ENCODE measurements at places on chromosomes 3 and 15.

DNA sequence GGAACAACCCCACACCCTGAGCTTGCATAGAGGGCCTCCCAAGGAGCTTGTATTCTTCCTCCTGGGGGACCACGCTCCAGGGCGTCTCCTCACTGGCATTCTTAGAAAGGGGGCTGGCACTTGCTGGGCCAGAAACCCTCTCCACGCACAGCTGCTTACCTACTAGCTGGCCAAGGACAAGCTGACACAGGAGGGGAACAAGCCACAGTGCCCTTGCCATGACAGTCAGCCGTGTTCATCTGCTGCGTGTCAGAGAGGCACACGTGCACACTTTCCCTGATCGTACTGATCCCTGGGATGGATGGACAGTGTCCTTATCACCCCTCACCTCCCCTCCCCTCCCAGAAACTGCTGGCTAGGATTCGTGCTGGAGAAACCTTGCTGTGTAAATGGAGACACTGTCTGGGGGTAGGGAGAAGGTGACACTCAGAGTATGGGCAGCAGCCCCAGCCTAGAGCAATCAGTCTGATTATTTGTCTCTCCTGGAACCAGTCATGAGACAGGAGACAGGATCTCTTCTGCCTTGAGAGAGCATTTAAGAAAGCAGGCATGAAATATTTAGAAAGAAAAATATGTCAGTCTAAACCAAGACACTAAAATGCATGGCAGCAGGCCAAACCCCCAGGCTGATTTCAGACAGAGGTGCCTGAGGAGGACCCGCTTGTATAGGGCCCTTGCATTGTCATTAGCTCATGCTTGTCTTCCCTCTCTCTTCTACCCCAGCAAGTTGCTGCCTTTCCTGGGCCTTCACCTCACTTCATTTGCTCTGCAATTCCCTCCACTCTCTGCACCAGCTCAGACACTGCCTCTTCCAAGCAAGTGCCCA, 311.8 kb upstream of the TRIM42 start:
- DNase-seq, result no peak

- DNase-seq, result no peak
These were observed 187.2 kb downstream of the CACNA2D3 start for GRCh38 chr3:54309601-54310000.

DNA sequence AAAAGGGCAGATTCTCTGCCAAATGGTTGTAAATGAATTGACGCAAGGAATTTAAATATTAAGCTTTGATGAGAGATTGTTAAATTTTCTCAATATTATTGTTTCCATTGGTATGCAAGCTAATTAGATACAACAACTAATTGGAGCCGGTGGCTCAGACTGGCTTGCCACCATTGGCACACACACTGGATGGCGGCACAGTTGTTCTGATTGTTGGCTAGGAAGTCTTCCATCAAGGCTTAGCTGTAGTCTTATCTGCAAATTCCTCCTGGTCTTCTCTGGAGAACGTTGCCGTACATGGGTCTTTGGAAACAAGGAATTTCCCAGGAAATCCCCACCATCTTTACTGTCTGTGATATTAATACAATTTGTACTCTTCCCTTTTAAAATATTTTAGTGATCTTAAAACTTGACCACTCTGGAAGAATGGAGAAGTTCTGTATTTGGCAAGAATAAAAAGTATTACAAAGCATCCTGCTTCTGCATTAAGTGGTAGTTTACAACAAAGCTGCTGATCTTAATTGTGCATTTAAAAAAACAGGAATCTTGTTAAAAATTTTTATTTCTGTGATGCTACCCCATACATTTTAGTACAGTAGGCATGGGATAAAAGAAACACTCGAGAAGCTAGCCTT, 126.5 kb downstream of the UBE2E2 start:
- DNase-seq, result no peak

GRCh38 chr3:58408906-58409305, 24.7 kb downstream of the PDHB start:
- DNase-seq, result peak; percentile 72

DNA sequence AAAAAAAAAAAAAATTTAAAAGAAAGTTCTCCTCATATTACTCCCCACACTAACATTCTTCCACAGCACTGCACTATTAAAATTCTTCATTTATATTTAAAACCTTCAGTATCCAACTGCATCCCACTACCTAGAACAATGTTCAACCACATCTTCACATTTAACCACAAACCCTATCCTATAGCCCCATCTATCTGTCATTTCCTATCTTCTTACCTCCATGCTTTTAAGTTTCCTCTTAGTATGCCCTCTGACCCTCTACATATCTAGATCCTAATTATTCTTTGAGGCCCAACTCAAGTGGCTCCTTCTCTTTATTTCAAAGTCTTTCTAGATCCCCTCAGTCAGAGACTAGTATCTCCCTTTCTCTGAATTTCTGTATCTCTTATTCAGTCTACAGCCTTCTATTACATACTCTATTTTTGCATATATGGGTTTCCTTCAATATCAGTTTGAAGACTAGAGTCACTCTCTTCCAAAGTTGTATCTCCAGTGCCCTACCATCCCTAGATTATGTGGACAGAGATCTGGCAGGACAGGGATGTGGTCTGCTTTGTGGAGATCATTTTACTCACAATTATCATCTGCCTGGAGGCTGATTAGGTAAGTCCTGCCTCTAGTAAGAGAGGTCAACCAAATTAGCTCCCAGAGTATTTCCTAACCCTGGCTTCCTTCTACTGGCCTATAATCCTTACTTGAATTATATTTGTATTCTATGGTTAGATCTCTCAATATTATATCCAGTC, 1.4 kb downstream of the CIAO2A start:
- DNase-seq, result no peak

DNA sequence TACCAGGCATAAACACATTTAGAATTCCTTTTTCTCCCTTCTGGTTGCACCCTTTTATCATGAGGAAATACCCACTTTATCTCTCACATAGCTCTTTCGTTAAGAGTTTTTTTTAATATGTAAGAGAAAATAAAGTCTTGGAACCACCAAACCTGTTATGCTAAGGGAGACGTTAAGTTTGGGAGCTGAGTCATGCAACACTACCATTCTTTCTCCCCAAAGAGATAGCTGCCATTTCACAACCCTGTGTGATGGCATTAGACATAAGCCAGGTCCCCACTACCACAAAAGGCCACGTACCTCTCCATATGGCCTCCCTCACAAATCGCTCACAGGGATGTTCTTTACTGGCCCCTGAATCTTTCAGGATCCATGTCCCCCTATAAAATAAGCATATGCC, 7.6 kb upstream of the NIPA1 start:
- no peak for DNase-seq

DNA sequence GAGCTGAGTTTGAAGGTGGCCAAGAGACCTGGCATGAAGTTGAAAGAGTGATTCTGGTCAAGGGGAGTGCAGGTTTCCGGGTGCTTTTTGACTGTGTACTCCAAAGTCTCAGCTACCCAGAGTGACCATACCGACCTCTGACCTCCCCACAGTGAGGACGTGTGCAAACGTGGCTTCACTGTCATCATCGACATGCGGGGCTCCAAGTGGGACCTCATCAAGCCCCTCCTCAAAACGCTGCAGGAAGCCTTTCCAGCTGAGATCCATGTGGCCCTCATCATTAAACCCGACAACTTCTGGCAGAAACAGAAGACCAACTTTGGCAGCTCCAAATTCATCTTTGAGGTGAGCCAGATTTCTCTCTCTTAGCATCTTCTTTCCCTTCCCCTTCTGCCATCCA, 272.4 kb upstream of the ROPN1 start:
- no peak for DNase-seq

DNA sequence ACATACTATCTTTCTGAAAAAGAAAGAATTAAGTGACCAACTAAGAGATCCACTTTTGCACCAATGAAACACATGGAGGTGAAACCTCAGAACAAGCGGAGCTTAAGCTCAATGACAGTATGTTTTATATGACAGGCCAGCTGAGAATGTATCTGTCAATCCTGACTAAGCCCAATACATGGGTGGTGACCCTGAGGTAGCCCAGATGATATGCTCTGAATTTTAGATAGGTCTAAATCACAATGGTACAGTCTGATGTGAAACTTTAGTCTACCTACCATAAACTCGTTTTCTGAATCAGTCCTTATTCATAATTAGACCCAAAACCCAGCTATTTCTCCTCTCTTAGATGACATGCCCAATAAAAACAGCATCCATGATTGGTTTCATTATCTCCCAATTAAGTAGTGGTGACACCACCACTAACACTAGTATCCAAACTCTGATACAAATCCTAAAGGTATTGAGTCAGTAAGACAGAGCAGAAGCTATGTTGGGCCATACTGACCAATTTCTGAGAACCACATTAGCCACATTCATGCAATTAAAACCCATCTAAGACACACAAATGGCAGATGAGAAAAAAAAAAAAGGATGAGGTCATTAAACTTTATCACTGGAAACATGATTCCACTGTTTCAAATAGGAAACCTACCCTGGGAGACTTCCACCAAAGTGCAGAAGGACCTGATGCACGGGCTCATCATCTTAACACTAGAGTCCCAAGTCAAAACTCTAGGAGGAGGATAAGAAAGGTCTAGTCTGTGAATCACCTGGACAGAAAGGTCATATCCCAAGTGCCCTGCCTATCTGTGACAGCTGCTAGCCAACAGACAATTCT, 20.6 kb downstream of the CMTM6 start:
- peak; percentile 3 for DNase-seq

DNA sequence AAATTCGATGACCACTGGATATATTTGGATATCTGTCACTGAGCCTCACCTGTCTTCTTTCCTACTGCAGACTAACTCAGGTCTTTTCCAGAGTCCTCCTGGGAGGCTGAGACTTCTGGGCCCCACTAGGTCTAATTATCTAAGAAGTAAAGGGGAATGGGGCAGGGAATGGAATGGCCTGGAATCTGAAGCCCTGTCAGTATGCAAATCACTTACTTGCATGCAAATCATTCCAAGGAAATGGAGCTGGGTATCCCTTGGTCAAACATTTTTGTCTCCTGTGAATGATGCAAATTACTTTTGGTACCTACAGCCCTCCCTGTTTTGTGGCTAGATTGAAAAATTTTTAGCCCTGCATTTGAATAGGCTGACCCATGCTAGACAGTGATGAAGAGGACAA, 5.3 kb upstream of the SPSB4 start:
- no peak for DNase-seq

DNA sequence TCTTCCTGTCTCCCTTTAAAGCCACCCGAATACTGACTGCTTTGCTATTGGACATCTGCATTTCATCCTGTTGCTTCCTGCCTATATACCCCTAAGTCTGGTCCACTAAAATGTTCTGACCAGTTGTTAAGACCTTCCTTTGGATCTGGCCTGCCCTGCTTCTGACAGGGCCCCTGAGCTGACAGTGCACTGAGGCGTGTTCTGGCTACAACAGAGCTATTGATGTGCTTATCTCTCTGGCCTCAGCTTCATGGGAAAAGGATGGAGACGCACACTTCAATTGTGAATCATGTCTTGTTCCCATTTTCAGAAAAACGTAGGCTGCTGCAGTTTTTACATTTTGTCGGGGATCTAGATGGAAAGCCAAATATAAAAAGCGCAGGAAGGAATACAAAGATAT, 7.1 kb upstream of the P3H2 start:
- DNase-seq, result no peak

DNA sequence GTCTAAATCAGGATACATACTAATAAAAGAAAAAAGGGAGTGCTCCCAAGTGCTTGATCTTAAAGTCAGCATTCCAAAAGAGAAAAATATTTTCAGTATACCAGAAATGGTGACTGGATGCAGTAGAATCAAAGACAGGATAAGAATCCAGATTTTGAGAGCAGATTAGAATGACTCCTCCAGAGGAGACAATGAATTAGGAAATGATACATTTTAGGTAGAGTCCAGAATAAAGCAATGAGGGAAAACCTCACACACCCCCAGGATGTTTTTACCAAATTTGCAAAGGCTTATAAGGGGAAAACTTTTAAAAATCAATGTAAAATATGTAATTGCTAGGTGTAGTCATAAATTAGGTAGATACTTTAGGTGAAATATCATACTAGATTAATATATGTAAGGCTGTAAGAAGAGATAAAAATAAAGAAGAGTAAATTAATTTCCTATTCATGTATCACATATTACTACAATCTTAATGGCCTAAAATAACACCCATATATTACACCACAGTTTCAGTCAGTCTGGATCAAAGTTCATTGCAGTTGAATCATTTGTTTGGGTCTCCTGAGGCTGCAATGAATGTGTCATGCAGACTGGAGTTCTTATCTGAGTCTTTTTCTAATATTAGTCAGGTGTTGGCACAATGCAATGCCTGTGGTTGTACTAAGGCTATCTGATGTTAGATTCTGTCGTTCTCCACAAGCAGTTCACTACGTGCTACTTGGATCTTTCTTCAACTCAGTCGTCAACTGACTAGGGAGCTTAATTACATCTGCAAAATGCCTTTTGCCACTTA, 547.8 kb upstream of the EPHA6 start:
- no peak for DNase-seq
